ENCODE measurements at places on chromosomes 7 and 10.

DNA sequence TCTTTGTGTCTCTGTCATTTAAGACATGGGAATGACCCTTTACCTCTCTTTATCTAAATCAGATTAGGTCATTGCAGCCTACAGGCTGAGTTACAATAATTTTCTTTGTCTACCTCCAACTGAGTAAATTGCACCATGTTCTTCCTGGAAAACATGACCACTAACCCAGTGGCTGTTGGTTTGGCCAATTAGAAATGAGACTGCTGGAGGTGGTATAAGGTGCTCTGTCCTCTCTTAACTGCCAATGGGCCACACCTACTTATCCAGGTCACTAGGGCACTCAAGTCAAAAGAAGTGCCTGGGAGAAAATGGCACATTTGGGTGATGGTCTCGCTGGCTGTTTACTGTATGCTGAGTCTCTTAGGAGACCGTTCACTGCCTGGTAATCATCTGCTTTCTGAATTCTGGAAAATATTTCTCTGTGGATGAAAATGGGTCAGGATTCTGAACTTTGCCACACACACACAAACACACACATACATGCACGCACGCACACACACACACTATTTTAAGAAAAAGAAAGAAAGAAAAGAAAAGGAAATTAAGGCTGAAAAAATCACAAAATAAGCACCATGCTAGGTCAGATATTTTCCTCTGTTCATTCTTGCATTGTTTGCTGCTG is 16.4 kb downstream of the STAMBPL1 start:
- no peak for DNase-seq

DNA sequence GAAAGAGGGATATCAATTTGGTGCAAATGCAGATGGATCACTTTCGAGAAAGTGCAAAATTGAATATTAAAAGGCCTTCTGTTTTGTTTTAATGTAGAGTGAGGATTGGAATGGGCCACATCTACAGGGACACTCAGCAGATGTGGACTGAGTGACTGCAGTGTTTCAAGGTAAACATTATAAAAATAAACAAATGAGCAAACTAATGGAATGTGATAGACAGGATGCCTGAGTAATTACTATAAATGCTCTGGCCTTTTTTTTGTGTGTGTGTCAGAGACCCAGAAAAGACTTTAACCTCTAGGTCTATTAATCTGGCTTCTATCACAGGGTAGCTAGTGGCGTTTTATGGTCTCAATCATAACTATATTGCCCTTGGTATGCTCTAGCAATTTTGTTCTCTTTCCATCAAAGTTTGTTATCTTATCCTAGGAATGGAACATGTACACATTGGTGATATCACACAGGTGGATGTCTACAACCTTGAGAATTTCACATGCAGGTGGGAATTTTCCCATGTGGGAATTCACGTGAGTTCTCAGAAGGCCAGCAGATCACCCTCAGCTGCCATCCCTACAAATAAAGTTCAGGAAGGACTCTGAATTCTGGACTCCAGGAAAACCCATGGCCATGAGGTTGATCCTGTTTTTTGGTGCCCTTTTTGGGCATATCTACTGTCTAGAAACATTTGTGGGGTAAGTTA is at the start of gene CPA2:
CPA2 (plus strand) TSS at position 606 of the 703 bp plus-strand sequence; CDS start at position 625, 19 bp downstream.
- no peak for DNase-seq

DNA sequence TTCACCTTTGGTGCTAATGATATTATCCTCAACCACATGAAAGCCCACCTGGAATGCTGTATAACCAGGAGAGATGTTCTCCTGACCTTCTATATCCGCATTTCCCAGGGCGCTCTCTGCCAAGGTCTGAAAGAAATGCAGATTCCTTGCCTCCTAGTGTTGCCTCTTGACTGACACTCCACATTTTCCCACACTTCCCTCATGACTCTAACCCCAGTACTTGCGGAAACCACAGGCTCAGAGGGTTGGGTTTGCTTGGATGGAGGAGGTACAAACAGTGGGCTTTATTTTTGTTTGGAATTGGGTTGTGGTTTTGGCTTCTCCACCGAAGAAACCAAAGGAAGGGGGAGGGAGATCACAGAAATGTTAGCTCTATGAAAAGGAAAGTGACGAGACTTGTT is 222.9 kb upstream of the CELF2 start:
- no peak for DNase-seq

DNA sequence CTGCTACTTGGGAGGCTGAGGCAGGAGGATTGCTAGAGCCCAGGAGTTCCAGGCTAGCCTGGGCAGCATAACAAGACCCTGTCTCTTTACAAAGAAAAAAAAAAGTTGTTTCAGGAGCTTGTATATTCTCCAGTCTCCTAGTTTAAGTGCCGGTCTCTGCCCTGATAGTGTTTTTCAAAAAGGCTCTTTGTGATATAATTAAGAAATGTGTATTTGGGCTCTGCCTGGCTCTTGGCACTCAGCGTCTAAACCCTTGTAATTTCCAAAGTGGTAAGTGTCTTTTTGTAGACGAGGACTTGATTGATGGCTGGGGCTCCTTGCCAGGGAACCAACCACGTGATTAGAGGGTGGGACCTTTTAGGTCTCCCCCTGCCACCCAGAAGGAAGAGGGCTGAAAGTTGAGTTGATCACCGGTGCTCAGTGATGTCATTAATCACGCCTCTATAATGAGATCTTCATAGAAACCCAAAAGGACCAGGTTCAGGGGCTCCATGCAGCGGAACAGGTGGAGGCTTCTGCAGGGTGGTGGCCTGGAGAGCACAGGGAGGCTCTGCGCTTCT is 4.4 kb downstream of the EIF3B start:
- no peak for DNase-seq

DNA sequence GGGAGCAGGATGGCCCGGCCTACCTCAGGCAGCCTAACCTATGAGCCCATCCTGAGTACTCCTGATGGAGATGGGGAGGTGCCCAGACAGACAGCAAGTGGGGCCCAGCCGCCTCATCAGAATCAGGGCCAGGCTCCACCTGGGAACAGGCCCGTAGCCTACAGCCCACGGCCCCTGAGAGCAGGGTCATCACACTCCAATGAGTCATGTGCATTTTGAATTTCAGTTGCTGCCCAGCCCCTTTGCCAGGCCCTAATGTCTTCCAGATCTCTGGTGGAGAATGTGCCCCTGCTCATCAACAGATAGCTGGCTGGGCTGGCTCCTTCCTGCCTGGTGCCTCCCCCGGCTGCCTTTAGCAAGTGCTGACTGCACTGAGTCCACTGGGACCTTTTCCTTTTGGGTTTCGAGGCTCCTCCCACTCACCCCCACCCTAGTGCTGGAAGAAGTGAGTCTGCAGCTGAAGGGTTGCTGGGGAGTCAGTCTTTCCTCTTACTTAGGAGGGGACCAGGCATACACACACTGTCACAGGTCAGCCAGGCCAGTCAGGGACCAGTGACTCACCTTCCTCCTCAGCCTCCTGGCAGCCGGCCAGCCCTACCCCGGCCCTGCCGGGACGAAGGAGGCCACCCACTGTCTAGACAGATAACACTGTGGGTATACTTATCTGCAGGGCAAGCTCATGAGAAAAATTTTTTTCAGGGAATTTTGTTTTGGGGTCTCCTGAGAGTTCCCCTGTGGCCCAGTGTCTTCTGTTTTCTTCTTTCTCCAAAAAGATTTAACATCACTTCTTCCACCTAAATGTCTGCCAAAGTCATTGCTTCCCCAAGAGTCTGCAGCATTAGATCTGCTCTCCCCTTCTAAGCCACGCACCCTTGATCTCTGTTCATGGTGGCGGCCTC is 9.1 kb upstream of the ASIC3 start:
- DNase-seq, result peak; percentile 56

DNA sequence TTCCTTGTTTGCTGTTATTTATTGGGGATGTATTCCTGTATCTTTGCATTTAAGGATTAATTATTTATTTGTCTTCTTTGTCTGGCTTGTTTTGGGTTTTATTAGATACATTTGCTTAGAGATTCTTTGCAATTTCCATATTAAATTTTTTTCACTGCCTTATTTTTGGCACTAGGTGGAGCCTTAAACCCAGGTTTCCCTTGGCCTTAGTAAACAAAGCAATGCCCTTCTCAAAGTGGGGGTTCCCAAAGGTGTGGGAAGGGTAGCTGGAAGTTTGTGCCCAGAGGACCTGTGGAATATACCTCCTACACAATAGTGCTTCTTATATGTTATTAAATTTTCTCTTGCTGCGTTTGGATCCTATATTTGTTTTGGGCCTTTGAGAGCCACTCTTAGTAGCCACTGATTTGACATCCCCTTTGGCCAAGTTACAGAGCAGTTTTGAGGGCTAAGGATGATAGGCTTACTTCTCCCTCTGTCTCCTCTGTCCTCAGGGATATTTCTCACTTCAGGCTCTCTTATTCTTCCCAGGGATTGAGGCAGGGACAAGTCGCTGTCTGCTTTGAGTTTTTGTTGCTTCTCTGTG is 162.3 kb downstream of the ITGB1 start:
- peak; percentile 53 for DNase-seq

DNA sequence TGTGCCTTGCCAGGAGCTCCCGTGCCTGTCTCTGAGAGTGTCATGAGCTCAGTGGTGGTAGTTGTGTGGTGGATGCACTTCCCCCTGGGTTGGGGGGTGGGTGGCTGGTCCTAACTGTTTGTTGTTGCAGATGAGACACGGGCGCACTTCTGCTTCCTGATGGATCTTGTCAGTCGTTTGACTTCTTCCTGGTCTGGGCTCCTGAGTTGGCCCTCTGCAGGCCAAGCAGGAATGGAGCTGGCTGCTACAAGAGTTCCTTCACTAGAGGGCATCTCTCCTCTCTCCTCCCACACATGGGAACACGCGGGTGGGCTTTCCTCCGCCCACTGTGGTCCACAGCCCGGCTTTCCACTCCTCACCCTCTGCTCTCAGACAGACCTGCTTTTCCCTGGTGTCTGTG is 82.0 kb downstream of the BMS1 start:
- DNase-seq, result no peak
